ENCODE measurements at places on chromosomes 13 and 19. TPM values are rescaled to one million over a fixed set of nuclear protein-coding genes. Genes with fewer than 3 reads are reported as not detected.

Gene AMER2
- total RNA-seq: not detected

DNA sequence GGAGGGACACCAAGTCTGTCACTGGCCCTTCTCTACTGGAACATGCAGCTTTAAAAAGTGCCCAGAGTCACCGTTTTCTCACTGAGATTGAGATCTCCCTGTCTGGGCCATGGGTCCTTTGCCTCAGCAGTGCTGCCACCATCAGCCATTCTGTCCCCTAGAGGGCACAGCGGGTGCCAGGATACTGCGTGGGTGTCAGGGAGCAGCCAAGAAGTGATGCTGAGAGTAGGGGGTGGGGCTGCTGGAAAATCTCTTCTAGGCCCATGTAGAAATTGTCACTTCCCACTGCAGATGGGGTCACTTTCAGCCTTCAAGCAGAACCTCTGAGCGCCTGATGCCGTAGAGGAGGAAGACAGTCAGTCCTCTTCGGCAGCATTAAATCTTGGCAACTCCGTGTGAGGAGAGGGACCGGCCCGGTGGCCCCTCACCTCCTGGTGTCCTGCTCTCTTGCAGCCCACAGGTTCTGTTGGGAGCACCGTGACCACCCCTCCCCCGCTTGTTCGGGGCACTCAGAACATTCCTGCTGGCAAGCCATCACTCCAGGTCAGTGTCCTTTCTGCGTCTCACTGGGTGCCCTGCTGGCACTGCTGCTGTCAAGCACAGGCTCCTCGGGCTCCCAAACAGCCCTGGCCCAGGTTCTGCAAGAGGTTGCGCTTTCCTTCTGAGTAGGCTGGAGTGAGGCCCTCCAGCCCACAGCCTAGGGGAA lies 21.4 kb downstream of the TSSK6 start:
- no peak for DNase-seq

DNA sequence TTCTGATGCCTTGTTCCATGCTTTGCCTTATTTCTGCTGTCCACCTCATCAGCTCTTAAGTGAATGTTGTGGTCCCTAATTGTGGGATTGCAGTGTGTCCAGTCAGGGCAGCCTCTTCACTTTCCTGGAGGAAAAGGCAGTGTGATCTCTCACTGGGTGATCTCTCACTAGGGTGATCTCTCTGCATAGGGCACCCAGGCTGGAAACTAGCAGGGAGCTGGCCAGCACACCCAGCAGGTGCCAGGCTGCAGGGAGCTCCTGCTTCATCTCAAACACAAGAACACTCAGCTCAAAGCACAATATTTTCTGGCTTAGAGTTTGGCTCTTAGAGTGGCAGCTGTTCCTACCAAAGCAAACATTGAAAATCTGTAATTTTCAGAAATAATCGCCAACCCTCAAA lies 36.5 kb upstream of the TSHZ3 start:
- DNase-seq: no peak

GRCh38 chr19:27833031-27833430 lies 1379.9 kb downstream of the UQCRFS1 start:
- no peak for DNase-seq
